ENCODE measurements at places on chromosomes 2 and 18. TPM values are rescaled to one million over a fixed set of nuclear protein-coding genes. Genes with fewer than 3 reads are reported as not detected.

ST6GAL2 gene
- total RNA-seq, result 16.2 TPM

TBC1D8 gene
- 21.8 TPM for total RNA-seq

SLC11A1 gene
- total RNA-seq, result 0.43 TPM

FOXD4L1 gene
- total RNA-seq, result not detected

TMEM169 gene
- total RNA-seq, result 2.5 TPM

DCDC2C gene
- not detected for total RNA-seq

GRB14 gene
- total RNA-seq, result 11.6 TPM

SPP2 gene
- not detected for total RNA-seq

TBR1 gene
- not detected for total RNA-seq

TNFAIP6 gene
- total RNA-seq, result 2.0 TPM

GRCh38 chr2:23940718-23941620 lies 706 bp downstream of the UBXN2A start:
- peak overlapping the region; percentile 83 for H3K27ac ChIP-seq
- 0 out of 2 replicates have a peak, but pooled peaks cover 6% of the 10 kb centered on the region for H3K4me1 ChIP-seq
- peak overlapping the region; percentile 57 for H3K4me3 ChIP-seq
- DNase-seq, result no peak
- H3K27me3 ChIP-seq, result no peaks in the 10 kb centered on the region
- no peaks in the 10 kb centered on the region for H3K36me3 ChIP-seq

DNA sequence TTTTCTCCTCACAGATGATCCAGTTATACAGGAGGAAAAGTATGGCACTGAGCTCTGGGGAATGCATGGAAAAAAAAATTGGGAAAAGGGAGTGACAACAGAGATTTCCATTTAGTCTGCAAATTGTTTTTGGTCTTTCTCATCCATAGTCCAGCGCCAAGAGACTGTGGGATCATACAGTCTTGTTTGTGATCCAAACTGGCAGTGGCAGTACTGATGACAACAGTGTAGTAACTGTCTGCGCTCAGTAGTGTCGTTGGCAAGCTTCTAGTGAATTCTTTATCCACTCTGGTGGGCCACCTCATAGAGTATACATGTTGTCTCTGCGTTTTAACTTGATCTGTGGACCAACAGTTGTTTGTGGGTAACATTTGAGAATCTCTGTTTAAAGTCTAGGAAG lies 37.9 kb downstream of the GALNT1 start:
- no peak overlapping the region for H3K4me3 ChIP-seq
- no peak for DNase-seq
- peaks cover 6% of the 10 kb centered on the region for H3K4me1 ChIP-seq
- H3K36me3 ChIP-seq, result no peaks in the 10 kb centered on the region

DNA sequence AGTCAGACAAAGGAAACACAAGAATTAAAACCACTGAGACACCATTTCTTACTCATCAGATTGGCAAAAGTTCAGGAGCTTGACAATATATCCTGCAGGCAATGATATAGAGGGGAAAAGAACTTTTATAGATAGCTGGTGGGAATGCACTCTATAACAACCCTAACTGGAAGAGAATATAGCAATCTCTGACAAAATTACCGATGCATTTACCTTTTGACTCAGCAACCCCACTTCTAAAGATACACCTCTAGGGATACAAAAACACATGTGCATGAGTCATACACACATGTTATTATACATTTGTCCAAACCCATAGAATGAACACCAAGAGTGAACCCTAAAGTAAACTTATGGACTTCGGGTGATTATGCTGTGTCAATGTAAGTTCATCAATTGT lies 79.4 kb upstream of the SRD5A2 start:
- H3K27me3 ChIP-seq, result no peaks in the 10 kb centered on the region
- no peaks in the 10 kb centered on the region for H3K36me3 ChIP-seq
- no peak overlapping the region for H3K27ac ChIP-seq
- DNase-seq, result no peak
- H3K4me1 ChIP-seq, result no peaks in the 10 kb centered on the region
- no peak overlapping the region for H3K4me3 ChIP-seq

- H3K27me3 ChIP-seq, result peaks cover 17% of the 10 kb centered on the region
- H3K36me3 ChIP-seq, result no peaks in the 10 kb centered on the region
- no peak overlapping the region for H3K27ac ChIP-seq
- no peak for DNase-seq
- peaks cover 21% of the 10 kb centered on the region for H3K4me1 ChIP-seq
Measured at GRCh38 chr2:120594856-120595685, 140.6 kb upstream of the GLI2 start.

DNA sequence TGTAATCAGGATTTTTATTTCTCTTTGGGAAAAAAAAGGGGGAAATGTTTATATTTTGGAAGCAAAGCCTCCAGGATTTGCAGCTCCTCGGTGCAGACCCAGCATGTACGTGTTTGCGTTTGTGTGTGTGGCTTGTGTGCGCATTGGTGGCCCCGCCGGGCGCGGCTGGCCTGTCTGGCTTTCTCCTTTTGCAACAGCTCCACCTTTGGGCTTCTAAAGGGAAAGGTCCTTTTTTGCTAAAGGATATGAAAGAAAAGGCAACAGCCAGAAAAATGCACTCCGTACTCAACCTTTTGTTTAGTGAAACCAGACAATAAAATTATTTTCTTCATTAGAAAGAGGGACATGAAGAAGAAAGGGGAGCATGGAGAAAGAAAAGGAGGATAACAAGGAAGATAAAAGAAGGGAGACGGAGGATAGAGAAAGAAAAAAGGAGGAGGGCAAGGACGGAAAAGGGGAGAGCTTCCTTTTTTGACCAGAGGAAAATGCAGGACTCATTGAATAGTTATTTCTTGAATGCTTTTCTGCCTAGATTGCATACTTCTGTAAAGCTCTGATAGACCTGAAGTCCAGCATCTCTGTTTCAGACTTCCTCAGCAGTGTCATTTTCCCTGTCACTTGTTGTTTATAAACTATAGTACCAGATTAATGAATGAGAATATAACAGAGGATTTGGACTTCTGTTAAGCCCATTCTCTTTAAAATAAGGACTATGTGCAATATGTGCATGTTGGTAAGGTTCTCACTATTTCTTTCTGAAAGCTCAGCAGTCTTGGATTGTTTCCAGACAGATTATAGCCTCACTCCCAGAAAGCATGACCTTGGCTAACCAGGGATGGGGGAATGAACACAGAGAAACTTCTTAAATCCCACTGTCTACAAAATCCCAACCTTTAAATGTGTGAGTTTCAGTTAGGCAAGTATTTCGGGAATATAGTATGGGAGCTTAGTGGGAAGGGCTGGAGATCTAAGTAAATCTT lies 563.1 kb upstream of the PIK3C3 start:
- H3K27me3 ChIP-seq, result peaks cover under 1% of the 10 kb centered on the region
- no peaks in the 10 kb centered on the region for H3K4me1 ChIP-seq
- peak; percentile 64 for DNase-seq
- no peak overlapping the region for H3K4me3 ChIP-seq
- no peaks in the 10 kb centered on the region for H3K36me3 ChIP-seq

DNA sequence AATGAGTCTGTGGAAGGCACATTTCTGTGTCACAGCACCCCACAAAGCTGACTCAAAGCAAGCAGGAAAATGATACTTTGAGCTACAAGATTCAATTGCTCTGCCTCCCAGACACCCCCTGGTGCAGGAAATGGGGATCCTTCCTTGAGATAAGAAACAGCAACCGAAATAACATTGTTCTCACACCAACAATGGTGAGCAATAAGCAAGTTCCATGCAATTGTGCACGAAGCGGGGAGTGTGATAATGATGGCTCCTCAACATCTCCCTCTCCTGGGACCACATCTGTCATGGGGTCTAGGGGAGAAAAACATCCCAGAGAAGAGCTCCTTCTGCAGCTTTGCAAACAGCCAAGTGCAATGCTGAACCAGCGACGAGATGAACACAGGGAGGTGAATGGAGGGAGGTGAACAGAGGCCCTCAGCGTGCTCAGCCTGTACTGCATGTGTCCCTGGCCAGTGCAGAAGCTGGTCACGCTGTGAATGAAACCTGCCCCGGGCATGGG lies 67.7 kb downstream of the PDCL3 start:
- no peak overlapping the region for H3K27ac ChIP-seq
- no peak overlapping the region for H3K4me3 ChIP-seq
- H3K27me3 ChIP-seq, result no peaks in the 10 kb centered on the region
- H3K4me1 ChIP-seq, result no peaks in the 10 kb centered on the region
- H3K36me3 ChIP-seq, result no peaks in the 10 kb centered on the region

DNA sequence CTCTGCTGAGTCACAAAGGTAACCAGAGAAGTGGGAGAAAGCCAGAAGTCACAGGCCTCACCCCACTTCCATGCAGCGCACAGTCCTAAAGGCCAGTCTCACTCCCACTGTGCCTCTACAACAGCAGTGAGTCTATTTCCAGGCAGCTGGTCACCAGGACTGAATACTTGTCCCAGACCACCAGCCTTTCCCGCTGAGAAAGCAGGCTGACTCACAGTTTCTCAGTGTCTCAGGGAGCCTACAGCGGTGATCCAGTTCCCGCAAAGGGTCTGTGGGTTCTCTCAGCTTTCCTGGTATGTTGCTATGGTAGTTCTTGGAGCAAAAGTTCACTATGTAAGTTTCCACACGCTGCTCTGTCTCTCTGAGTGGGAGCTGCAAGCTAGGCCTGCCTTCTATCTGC lies 622.5 kb downstream of the RNF144A start:
- H3K27ac ChIP-seq, result no peak overlapping the region
- DNase-seq, result no peak
- no peak overlapping the region for H3K4me3 ChIP-seq
- no peaks in the 10 kb centered on the region for H3K27me3 ChIP-seq
- no peaks in the 10 kb centered on the region for H3K4me1 ChIP-seq

GRCh38 chr2:72848436-72849137 lies 22.8 kb upstream of the EXOC6B start:
- peaks cover 4% of the 10 kb centered on the region for H3K4me1 ChIP-seq
- no peaks in the 10 kb centered on the region for H3K36me3 ChIP-seq
- H3K27me3 ChIP-seq, result no peaks in the 10 kb centered on the region
- H3K4me3 ChIP-seq, result no peak overlapping the region
- no peak overlapping the region for H3K27ac ChIP-seq

DNA sequence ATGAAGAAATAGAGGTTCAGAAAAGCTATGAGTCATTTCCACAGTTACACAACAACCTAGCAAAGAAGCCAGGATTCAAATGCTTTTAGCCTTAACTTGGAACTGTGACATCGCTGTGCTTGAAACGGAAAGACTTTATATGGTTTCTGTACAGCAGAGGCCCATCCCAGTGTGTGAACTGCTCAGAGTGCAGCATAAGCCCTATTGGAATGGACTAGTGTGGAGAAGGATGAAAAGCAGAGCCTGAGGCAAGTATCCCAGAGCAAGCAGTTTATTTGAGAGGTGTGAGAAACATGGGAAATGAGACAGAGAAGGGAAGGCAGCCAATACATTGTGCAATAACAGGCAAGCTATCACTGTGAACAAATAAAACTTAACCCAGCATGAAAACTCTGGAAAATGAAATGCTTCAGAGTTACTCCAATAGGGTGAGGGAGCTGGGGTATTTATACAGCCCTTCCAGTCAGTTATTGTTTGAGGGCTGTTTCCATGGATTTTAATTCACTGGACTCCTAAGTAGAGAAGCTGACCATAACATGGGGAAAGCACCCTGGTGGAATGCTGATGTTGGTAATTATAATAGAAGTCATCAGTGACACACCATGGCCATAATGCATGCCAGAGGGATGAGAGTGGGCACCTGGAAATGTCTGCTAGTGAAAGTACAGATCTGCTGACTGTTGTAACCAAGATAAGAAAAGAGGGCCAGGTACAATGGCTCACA lies 254.0 kb upstream of the POU3F3 start:
- H3K36me3 ChIP-seq, result no peaks in the 10 kb centered on the region
- H3K27me3 ChIP-seq, result no peaks in the 10 kb centered on the region
- no peaks in the 10 kb centered on the region for H3K4me1 ChIP-seq
- no peak for DNase-seq
- no peak overlapping the region for H3K27ac ChIP-seq
- no peak overlapping the region for H3K4me3 ChIP-seq

- H3K4me1 ChIP-seq, result 0 out of 2 replicates have a peak, but pooled peaks cover 3% of the 10 kb centered on the region
- H3K27me3 ChIP-seq, result no peaks in the 10 kb centered on the region
- no peaks in the 10 kb centered on the region for H3K36me3 ChIP-seq
- no peak overlapping the region for H3K4me3 ChIP-seq
Measured at GRCh38 chr2:17604050-17604449, 63.6 kb downstream of the VSNL1 start.

DNA sequence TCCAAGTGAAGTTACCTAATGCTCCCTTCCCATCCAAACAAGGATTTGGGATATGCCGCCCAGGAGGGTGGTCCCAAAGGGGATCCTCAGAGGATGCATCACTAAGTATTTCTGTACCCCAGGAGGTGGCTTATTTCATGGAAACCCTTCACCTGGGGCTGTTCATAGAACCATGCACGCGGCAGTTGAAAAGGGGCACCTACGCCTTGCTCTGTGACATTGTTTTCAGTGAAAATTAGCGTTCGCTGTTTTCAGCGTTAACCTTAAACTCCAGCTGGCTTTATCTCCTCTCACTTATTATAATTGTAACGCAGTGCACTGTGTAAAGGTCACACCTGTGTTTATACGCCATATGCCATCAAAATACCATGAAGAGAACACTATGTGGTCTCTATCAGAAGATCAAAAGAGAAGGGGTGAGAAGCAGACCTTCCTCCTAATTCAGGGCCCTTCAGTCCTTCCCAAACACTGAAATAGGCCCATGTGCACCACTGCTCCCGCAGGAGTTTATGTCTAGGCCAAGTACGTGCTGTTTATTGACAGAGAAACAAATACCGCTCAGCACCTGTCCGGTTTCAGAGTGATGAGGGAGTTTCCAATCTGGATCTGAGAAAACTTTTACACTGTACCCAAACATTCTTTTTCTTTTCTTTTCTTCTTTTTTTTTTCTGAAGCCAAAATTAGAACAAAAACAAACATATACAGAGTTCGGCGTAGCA lies 162.1 kb downstream of the BCL2 start:
- H3K36me3 ChIP-seq, result no peaks in the 10 kb centered on the region
- H3K4me1 ChIP-seq, result peaks cover 3% of the 10 kb centered on the region

GRCh38 chr2:63861220-63861822 lies 19.6 kb downstream of the UGP2 start:
- peaks cover 7% of the 10 kb centered on the region for H3K4me1 ChIP-seq
- H3K4me3 ChIP-seq, result no peak overlapping the region
- DNase-seq, result no peak
- peaks cover 94% of the 10 kb centered on the region for H3K36me3 ChIP-seq
- H3K27me3 ChIP-seq, result no peaks in the 10 kb centered on the region

DNA sequence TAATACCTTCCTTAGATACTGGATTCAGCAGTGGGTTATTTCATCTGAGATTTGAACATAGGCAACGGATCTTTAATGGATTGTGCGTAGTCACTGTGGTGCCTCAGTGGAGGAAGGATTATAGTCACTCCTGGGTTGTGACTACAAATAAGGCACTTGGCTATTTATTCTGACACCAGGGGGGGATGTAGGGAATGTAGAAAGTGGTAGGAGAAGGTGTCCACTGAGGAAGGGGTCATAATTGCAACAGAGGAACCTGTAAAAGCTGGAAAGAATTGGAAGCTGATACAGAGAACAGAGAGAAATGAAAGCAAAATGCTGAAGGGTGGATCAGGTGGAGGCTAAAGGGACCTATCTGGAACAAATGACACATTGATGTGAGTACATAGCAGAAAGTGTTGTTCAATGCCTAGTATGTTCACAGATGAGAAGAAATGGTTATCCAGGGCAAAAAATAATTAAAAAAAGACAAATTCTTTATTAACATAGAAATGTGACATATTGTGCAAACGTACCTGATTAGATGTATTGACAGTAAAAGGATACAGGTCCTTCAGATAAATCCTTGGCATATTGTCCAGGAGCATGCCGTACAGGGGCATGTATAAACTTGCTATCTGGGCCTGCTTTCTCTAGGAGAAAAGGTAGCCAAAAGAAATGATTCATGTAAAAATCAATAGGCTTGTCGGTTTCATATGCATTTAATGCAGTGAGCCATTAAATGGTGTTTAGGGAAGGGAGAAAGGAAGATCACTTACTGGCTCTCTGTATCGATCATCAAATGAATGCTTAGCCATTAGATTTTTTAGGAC lies 91.2 kb upstream of the CCDC195 start:
- no peaks in the 10 kb centered on the region for H3K27me3 ChIP-seq
- no peak overlapping the region for H3K4me3 ChIP-seq
- no peaks in the 10 kb centered on the region for H3K36me3 ChIP-seq
- H3K27ac ChIP-seq, result no peak overlapping the region
- DNase-seq, result no peak
